NCI-H774 (cell line): ENCODE measurements at places on chromosomes 5 and 9.

- no peak for DNase-seq
Observed at GRCh38 chr5:163880302-163880701, 374.9 kb downstream of the MAT2B start.

GRCh38 chr9:32574858-32575257 is 1.9 kb upstream of the NDUFB6 start:
- DNase-seq = no peak

DNA sequence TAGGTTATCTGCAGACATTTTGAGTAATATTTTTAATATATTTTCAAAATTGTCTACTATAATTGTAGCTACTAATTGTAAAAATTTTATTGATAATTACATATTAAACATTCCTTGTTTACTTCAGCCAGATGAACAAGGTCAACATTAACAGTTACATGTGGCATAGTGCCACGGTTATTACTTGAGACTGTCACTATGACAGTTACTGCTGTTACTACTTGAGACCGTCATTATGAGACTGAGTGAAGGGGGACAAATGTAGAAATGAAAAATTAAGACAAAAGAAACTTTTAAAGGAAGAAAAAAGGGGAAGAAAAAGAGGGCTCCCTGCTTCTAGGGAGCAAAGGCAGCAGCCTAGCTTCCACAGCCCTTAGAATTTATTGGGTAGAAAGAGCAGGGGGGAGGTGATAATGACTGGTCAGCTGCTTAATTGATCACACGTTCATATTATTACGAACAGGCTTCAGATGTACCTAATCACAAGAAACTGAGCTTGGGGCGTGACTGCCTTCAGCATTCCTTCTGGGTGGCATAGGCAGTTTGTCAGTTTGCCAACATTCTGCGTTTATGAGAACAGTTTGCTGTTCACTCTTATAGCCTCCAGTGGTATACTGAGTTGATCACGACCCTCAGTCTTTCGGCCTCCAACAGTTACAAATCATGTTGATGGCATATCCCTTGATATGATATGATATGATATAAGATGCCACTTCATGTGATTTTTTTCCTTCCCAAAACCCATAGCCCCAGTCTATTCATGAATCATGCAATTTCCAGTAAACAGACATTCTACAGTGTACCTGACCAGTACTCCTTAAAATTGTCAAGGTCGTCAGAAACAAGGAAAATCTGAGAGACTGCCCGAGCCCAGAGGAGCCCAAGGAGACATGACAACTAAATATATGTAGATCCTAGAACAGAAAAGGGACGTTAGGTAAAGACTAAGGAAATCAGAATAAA is 13.1 kb downstream of the MARCHF6 start:
- DNase-seq = no peak

DNA sequence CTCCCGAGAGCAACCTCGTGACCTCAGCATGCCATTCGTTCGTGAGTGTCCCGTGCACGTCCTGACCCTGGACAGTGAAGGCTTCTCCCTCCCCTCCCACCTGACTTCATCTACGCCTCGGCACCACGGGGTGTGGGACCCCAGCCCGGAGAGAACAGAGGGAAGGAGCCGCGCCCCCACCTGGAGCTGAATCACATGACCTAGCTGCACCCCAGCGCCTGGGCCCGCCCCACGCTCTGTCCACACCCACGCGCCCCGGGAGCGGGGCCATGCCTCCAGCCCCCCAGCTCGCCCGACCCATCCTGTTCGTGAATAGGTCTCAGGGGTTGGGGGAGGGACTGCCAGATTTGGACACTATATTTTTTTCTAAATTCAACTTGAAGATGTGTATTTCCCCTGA is 38.3 kb upstream of the FCN2 start:
- DNase-seq = no peak

- DNase-seq = no peak
Observed at GRCh38 chr5:88882276-88883038, 527 bp downstream of the MEF2C start.
